DMS79 treated with DMSO at 0.1 percent for 48 hours (cell line): ENCODE measurements at places on chromosomes 11 and 22.

DNA sequence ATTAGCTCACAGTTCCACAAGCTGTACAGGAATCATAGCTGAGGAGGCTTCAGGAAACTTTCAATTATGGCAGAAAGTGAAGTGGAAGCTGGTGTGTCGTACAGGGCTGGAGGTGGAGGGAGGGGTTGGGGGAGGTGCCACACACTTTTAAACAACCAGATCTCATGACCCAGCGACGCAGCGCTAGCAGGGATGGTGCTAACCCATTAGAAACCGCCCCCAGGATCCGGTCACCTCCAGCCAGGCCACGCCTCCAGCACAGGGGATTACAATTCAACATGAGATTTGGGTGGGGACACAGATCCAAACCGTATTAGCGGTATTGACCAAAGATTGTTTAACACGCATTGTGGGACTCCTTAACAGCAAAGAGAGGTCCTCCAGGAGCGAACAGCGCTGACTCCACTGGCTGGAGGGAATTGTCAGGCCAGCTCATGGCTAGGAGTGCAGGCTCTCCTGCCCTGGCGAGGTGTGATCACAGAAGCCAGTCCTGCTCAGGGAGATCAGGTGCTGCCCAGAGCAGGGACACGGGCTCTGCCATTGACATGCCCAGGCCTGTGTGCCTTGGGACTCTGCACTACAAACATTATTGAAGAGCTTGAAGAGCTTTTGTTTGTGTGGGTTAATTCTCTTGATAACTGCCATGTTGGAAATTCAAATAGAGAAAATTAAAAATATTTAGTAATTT, 215.3 kb downstream of the TBC1D22A start:
- no peak for DNase-seq

- no peak for DNase-seq
These were observed 20.2 kb downstream of the CELF1 start for GRCh38 chr11:47532597-47533213.

- no peak for DNase-seq
These were observed 162.5 kb downstream of the CEP164 start for GRCh38 chr11:117489999-117490679.

DNA sequence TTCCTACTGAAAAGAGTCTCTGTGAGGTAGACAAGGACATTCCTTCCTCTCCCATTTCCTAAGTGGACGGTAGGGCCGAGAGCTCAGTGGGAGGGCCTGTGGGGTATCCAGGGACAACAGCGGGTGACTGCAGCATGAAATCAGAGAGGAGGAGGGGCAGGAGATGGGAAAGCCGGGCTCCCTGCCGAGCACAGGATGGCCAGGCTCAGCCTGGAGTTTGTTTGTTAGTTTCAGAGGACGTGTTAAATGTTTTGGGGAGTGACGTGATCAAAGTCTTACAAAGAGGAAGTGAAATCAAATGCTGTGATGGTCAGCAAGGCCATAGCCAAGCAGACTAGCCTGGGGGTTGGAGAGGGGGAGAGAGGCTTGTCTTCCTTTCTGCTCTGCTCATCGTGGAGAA, 152.7 kb downstream of the ADAMTS15 start:
- DNase-seq, result no peak

DNA sequence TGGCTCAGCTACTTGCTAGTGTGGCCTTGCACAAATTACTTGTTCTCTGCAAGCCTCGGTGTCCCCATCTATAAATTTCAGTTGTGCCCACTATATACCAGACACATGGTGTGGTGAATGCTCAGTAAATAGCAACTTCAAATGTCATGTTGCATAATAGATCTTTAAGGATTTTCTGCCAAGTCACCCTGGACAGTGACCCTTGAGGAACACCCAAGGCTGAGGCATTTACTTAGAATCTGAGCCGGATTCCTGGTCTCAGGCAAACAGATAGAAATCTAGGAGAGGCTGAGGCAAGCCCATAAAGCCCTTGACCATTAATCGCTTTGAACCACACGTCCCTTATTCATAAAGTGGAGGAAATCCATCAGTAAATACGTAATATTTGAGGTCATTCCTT, 9.7 kb downstream of the TEAD1 start:
- no peak for DNase-seq

DNA sequence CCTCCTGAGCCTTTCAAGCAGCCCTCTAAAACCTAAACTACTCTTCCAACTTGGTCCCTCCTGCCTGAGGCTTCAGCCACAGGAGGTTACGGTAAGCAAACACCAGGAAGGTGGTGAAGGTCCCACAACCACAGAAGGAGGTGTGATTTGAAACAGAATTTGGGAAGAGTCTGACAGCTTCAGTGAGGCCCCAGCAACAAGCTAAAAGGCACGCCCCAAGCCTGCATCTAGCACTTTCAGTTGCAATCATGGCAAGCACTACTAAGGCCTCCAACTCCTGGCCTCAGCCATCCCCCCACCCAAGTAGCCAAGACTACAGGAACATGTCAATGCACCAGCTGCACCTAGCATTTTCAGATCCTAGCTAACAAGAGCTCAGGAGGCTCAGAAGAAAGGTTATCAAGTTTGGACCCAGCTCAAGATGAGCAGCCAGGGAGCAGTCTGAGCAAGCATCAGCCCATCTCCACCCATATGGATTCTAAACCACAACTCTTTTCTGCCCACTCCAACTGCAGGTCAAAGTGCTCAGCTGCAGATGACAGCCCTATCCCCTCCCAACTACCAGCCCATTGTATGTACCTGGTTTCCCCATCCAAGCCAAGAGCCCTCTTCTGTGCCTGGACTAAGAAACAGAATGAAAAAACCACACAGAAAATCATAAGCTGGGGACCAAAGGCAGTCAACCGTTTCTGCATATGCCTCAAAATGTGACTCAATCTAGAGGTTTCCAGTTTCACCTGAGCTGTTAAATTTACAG, 10.4 kb upstream of the AHNAK start:
- no peak for DNase-seq

DNA sequence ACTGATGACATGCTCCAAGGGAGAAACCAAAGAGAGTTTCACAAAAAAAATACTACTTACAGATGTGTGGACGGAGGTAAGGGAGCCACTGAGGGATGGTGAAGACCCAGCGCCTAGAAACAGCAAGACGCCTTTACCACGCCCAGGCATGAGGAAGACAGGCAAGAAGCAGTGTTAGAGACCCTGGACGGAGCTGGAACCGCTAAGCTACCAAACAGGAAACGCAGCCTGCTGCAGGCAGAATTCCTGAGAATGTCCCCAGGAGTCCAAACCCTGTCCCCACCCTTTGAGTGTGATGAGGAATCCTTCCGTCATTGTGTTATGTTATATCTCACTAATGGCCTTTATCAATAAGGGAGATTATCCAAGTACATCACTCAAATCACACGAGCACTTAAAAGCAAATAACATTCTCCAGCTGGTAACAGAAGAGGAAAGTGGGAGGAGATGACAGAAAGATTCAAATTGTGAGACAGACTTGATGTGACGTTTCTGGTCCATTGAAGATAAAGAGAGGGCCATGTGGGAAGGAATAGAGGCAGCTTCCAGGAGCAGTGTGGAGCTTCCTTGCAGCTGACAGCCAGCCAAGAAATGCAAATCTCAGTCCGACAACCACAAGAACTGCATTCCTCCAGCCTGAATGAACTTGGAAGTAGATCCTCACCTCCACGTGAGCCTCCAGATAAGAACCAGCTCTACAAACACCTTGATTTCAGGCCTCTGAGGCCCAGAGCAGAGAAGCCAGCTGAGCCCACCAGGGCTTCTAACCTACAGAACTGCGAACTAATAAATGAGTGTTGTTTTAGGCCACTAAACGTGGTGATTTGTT, 19.1 kb downstream of the FAM181B start:
- DNase-seq, result no peak

DNA sequence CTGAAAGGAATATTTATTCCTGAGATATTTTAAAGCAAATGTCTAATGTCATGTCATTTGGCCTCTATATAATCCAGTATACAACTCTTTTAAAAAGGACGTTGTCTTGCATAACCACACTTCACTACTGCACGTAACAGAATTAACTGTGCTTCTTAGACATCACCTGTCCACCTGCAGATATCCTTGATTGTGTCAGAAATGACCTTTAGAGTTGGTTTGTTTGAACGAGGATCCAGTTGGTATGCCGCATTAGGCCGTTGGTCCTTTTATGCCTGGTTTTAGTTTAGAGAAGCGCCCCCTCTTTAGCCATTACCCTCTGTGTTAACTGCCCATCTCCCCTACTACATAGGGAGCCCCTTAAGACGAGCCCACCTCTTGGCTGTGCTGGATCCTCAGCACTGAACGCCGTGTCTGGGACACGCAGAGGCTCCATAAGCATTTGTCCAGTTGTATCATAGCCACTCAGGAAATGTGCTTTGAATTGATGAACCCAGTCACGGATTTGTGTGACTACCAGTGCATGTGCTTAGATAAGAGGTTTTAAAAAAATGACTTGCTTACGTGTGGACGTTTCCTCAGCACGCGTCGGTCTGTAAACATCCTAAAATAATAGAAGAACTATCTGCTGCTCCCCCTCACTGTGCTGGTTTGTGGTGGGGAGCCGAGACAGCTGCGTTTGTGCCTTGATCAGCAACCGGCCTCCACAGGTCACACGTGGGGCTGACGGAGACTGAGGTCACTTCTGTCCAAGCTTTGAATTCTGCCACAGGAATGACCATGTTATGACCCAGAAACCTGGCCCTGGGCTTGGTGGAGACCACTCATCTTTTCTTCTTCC, 4.0 kb downstream of the MICAL2 start:
- no peak for DNase-seq

- no peak for DNase-seq
These were observed at the start of gene MLC1 for GRCh38 chr22:50085211-50085972. MLC1 (minus strand) TSS chr22:50085426; CDS start chr22:50084902, 524 bp downstream.

GRCh38 chr11:8871171-8871775, 39.7 kb upstream of the AKIP1 start:
- peak; percentile 55 for DNase-seq

- no peak for DNase-seq
These were observed 78.3 kb downstream of the ZBTB16 start for GRCh38 chr11:114137838-114138237.

DNA sequence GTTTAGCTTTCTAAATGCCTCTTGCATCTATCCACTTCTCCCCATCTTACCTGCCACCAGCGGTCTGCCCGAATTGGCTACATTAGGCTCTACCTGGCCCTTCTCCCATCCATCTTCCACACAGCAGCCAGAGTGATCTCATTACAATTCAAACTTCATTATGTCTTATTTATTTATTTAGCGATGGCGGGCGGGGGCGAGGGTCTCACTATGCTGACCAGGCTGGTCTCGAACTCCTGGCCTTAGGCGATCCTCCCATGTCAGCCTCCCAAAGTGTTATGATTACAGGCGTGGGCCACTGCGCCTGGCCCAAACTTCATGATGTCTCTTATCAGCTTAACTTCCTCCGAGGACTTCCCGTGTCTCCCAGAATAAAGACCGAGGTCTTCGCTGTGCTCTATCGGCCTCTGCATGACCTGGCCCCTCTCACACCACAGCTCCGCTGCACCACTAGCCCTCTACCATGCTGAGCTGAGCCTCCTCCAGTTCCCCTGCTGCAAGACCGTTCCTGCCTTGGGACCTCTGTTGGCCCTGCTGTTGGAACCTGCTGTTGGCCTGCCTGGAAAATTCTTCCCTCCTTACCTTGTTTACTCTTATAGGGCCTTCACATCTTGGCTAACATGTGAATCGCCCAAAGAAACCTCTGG, 870 bp upstream of the CTTN start:
- DNase-seq, result no peak

- DNase-seq, result no peak
These were observed 176.5 kb downstream of the LARGE1 start for GRCh38 chr22:33743756-33744155.

DNA sequence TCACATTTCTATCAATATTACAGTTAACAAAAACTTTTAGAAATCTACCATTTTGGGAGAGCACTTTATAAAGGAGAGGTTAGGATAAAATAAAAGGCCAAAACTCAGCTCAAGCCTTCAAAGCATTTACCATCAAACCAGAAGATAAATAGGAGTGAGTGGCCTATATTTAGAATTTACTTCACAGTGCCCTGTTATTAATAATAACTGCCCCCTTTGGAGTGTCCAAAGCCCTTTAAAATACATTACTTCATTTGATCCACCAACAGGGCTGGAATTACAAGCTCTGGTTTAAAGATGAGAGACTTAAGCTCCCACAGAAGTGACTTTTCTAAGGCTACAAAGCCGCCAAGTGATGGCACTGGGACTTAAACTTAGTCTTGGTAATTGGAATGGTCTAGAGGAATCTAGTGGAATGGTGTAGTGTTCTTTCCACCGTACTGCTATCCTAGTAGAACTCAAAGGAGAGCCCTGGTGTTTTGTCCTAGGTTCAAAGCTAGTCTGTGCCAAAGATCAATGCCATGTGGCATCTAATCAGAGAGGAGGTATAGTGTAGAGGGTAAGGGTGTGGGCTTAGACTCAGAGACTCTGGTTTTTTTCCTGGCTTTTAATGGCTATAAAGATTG, 21.2 kb upstream of the MTMR3 start:
- DNase-seq, result no peak

- no peak for DNase-seq
These were observed 452 bp upstream of the ATXN10 start for GRCh38 chr22:45670981-45671782.

DNA sequence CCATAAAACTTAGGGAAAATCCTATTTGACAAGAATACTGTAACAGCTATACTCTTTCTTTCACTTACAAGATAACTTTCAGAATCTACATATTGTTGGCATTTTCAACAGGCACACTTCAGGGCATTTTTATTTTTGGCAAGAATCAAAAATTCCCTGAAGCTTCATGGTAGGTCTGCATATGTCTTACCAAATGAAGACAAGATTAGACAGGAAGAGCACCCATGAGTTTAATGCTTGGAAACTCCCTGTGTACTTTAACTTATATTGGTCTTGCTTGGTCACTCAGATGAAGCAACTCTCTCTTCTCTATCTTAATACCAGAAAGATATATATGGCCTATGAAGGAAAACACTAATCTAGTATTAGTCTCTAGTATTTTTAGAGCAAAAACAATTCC, 137.7 kb downstream of the ATG16L2 start:
- no peak for DNase-seq

GRCh38 chr22:23915290-23915689, 21.1 kb downstream of the MIF start:
- DNase-seq, result no peak

DNA sequence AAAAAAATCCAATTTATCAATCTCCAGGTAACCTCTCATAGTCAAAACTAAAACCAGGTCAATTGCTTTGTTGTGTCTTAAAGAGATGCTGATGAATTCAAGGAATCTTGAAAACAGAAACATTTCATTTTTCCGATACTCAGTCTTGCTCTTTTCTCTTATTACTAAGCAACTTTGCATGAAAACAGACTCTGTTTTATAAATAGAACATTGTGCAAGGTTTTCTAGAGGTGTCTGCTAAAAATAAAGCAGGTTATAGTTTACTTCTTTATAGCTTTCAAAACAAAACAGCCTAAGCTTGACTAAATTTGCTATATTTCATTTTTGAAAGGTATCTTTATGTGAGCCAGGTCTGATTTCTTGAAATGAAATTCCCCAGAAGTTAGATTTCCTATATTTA, 109.3 kb downstream of the ARL14EP start:
- no peak for DNase-seq

GRCh38 chr11:121890377-121890776, 225.6 kb downstream of the BLID start:
- no peak for DNase-seq
